ENCODE measurements at places on chromosomes 1 and 21.

GRCh38 chr1:13487143-13487868 lies 26.5 kb downstream of the LRRC38 start:
- H3K27me3 ChIP-seq = no peaks in the 10 kb centered on the region
- peak; percentile 85 for DNase-seq
- H3K4me1 ChIP-seq = peaks cover 12% of the 10 kb centered on the region

DNA sequence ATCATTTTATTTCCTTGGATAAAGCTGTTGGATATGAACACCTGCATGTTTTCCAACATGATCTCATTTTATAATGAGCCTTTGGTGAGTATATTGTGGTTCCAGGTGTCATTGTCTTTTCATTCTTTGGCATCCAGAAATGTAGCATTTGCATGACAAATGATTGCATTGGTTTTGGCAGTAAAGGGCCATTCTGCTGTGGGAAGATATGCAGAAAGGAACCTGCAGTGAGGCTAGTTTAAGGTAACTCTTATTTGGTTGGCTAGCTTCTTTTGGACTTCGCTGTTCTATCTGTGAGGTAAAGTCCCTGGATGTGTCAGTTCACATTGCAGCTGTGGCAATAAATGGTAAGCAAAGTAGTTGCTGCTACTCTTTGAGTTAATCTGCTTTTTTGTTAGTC lies 343.0 kb downstream of the AMY1C start:
- no peaks in the 10 kb centered on the region for H3K27me3 ChIP-seq
- DNase-seq = no peak
- H3K4me3 ChIP-seq = no peak overlapping the region

DNA sequence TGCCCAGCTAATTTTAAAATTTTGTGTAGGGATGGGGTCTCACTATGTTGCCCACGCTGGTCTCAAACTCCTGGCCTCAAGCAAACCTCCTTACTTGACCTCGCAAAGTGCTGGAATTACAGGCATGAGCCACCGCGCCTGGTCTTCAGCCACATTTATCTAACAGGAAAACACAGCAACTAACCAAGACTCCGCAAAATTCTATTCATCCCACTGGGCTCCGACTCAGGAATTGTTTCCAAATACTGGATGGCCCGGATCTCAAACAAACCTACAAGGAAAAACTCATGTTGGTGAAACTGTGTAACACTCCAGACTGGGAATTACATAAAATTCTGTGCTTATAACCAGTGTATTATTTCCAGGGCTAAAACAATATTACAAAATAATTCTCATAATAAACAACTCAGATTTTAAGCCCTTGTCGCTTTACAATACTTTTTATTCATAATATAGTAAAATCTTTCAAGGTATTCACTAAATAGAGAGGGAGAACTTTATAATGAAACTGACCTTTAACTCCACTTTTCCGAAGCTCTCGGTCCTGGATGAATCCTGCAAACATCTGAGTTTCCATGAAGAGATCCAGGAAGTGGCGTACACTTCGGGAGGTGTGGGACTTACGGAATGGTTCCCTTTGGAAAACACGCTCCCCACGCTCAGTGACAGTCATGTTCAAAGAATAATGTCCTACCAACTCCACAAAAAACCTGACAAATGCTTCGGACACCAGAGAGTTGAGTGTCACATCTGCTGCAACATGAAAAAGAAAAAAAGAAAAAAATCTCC lies 6.0 kb upstream of the BCAS2 start:
- no peak overlapping the region for H3K4me3 ChIP-seq
- no peaks in the 10 kb centered on the region for H3K27me3 ChIP-seq
- H3K36me3 ChIP-seq = no peaks in the 10 kb centered on the region
- peaks cover under 1% of the 10 kb centered on the region for H3K4me1 ChIP-seq
- H3K27ac ChIP-seq = no peak overlapping the region

- H3K4me1 ChIP-seq = no peaks in the 10 kb centered on the region
- no peak overlapping the region for H3K4me3 ChIP-seq
- peaks cover 32% of the 10 kb centered on the region for H3K36me3 ChIP-seq
- no peak overlapping the region for H3K27ac ChIP-seq
- H3K27me3 ChIP-seq = no peaks in the 10 kb centered on the region
Observed at GRCh38 chr1:204438628-204439027, 27.0 kb upstream of the PPP1R15B start.

DNA sequence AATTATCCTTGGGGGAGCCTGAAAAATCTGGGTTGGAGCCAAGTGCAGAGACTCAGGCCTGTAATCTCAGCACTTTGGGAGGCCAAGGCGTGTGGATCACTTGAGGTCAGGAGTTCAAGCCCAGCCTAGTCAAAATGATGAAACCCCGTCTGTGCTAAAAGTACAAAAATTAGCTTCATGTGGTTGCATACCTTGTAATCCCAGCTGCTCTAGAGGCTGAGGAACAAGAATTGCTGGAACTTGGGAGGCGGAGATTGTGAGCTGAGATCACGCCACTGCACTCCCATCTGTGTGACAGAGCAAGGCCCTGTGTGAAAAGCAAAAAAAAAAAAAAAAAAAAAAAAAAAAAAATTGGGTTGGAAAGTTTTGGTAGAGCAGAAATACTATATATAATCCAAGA lies 1563.6 kb upstream of the PRMT6 start:
- H3K4me1 ChIP-seq = no peaks in the 10 kb centered on the region
- DNase-seq = no peak
- no peak overlapping the region for H3K27ac ChIP-seq
- H3K4me3 ChIP-seq = no peak overlapping the region

DNA sequence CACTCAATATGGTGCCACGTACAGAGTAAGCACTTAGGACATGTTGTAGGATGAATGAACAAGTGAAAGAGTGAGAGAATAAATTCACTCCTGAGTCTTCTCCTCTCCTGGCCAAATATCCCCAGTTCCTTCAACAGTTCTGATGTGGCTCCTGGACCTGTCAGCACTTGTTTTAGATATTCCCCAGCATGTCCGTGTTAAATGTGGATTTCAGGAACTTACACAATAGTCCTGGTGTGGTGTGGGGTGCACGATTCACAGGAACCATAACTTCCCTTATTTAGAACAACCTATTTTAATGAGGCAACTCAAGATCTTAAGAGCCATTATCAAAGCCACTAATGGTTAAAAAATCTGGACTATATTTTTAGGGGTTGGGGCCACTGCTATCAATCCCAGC lies 39.0 kb upstream of the MYSM1 start:
- peak; percentile 73 for DNase-seq
- no peaks in the 10 kb centered on the region for H3K36me3 ChIP-seq
- no peaks in the 10 kb centered on the region for H3K27me3 ChIP-seq
- peaks cover 4% of the 10 kb centered on the region for H3K4me1 ChIP-seq
